ENCODE measurements at places on chromosomes 16 and 17.

GRCh38 chr17:73142872-73143381 lies 21.9 kb upstream of the SSTR2 start:
- no peak for DNase-seq

GRCh38 chr16:81401035-81401950 lies 43.3 kb upstream of the CMIP start:
- no peak for DNase-seq

DNA sequence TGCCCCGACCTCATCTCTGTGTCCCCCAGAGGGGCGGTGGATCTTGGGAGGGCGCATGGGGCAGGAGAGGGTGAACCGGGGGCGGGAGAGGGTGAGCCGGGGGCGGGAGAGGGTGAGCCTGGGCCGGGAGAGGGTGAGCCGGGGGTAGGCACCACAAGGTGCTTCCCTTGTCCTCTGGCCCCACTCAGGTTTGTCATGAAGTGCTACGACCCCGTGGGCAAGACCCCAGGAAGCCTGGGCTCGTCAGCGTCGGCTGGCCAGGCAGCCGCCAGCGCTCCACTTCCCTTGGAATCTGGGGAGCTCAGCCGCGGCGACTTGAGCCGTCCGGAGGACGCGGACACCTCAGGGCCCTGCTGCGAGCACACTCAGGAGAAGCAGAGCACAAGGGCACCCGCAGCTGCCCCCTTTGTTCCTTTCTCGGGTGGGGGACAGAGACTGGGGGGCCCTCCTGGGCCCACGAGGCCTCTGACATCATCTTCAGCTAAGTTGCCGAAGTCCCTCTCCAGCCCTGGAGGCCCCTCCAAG lies 18.9 kb downstream of the ASPSCR1 start:
- DNase-seq = no peak

DNA sequence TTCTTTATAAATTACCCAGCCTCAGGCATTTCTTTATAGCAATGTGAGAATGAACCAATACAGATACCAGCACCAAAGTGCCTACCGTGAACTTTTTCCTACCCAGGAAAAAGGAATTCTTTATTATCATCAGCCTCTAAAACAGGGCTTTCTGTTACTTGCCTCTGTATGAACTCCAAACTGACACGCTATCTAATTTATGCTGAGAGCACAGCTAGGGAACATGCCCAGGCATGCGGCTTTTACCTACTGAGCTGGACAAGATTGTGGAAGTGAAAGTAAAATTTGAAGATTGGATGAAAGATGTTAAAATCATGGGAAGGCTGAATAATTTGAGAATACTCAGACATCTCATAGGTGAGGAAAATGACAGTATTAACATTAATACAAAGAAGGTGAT lies 24.4 kb upstream of the ADCY9 start:
- no peak for DNase-seq

GRCh38 chr17:34358631-34359030 lies 2.4 kb downstream of the CCL13 start:
- no peak for DNase-seq

DNA sequence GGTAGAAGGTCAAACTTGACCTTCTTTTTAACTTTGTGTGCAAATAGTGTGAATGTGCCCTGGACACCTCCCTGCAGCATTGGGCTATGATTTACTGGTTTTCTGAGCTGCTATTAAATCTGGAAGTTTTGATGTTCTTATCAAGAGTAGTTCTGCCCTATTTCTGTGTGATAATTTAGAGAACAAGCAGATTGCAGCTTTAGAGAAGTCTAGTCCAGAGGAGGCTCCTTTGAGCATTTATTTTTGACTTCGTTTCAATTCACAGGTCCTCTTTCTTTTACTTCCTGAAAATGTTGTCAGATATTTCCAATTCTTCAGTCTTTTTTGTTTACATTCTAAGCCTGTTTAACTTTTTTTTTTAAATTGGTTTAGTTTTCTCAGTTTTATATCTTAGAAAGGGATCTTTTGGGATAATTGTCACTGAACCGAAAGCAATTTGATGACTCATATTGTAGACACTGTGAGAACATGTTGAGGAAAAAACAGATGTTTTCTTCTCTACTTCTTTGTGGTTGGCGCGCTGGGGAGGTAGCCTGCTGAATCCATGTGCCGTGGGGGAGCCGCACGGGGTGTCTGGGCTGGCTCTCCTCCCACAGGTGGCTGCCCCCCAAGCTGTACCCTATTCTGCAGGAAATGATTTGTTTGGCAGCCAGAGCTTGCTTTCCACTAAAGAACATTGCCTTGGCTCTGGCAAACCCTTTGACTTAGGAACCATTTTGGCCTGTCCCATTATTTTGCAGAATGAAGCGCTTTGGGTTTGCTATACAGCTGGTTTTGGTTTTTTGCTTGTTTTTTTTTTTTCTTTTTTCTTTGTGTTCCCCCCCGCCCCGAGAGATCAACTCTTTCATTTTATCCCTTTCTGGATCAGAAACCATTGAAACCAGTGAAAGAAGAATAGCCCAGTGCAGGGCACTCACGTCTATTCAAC lies 53.4 kb downstream of the MFSD11 start:
- DNase-seq = peak; percentile 30

All from activated naive CD4-positive, alpha-beta T cell treated with Interleukin-2 at 50 U/mL for 16 hours (primary cell).